ENCODE measurements at places on chromosomes 6 and 20. TPM values are rescaled to one million over a fixed set of nuclear protein-coding genes. Genes with fewer than 3 reads are reported as not detected.

DNA sequence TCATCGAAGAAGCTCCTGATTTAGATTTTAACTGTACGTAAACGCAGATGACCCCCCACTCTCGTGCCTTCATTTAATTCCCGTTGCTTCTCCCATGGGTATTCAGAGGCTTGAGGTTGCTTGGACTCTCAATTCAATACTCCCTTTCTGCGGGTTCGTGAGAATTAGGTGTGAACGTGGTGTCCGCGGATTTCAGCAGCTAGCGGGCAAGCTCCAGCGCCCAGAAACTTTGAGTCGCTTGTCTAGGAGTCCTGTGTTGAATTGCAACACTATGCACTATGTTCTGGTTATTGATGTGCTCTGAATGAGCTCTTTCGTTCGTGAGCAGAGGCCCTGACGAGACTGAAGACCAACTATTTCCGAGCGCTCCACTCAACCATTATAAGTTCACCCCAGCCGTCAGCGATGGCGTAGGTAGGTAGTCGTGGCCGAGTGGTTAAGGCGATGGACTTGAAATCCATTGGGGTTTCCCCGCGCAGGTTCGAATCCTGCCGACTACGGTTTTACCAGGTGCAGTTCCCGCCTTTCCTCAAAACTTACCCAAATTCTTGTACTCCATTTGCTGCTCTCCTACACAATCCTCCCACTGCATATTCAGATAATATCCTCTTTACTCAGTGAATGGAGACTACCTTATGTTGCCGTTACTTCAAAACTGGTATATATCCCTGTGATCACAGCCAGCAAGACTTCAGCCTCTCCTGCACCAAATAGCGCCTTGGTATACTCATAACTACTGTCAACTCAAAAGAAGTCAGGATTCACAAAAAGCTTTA lies 72.6 kb upstream of the ZNF184 start:
- H3K4me3 ChIP-seq: peak overlapping the region; percentile 86
- no peak for DNase-seq
- peak overlapping the region; percentile 59 for H3K27ac ChIP-seq
- H3K4me1 ChIP-seq: peaks cover 6% of the 10 kb centered on the region
- no peaks in the 10 kb centered on the region for H3K36me3 ChIP-seq

DNA sequence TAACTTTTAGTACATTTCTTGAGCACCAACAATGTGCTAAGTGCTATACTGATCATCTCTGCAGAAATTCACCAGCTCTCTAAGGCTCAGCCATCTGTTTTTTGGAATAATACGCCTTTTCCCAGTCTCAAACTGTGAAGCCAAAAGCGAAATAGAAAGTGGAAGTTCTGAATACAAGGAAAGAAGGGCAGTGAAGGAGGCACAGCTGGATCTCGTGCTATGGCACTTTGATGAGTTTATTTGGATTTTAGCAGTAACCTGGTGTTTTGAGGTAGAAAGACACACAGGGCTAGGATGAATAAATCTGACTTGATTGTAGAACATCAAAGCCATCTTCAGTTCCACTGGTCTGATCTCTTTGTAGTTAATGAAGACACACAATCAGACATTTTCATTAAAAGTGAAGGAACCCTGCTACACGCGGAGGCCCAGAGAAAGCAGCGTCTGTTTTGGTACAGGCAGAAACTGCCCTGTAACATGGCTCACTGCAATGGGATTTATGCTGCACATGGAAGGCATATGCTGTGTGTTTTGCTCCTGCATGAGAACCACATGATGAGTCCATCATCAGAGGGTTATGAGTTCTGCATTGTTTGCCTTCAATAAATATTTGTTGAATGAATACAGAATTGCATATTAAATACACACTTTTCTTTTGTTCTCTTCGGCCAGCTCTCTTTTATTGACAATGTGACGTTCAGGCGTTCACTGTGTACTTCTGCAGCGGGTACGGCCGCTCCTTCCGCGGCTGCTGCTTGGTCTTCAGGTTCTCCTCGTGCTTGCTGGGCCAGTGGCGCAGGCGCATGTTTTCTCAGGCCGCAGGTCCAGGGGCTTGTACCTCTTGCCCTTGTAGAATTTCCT lies 100.9 kb downstream of the PREP start:
- H3K36me3 ChIP-seq: peaks cover 25% of the 10 kb centered on the region
- peaks cover 4% of the 10 kb centered on the region for H3K27me3 ChIP-seq
- no peak overlapping the region for H3K4me3 ChIP-seq
- H3K27ac ChIP-seq: peak overlapping the region; percentile 76
- H3K4me1 ChIP-seq: peaks cover 17% of the 10 kb centered on the region
- DNase-seq: no peak

GRCh38 chr6:113994934-113995342 lies 24.0 kb upstream of the HDAC2 start:
- peak overlapping the region; percentile 63 for H3K4me3 ChIP-seq
- peaks cover 7% of the 10 kb centered on the region for H3K27me3 ChIP-seq
- H3K4me1 ChIP-seq: peaks cover 29% of the 10 kb centered on the region
- peak; percentile 52 for DNase-seq
- peak overlapping the region; percentile 99 for H3K27ac ChIP-seq
- peaks cover 10% of the 10 kb centered on the region for H3K36me3 ChIP-seq

GRCh38 chr6:109660526-109661320 lies 30.3 kb downstream of the AK9 start:
- no peak for DNase-seq
- no peaks in the 10 kb centered on the region for H3K27me3 ChIP-seq
- H3K4me3 ChIP-seq: no peak overlapping the region
- H3K27ac ChIP-seq: no peak overlapping the region
- H3K4me1 ChIP-seq: no peaks in the 10 kb centered on the region

- no peaks in the 10 kb centered on the region for H3K36me3 ChIP-seq
- no peaks in the 10 kb centered on the region for H3K27me3 ChIP-seq
- DNase-seq: no peak
- H3K4me3 ChIP-seq: no peak overlapping the region
Observed at GRCh38 chr6:131875647-131876046, 67.8 kb downstream of the ENPP1 start.

- H3K4me1 ChIP-seq: peaks cover 6% of the 10 kb centered on the region
- H3K27me3 ChIP-seq: peaks cover 2% of the 10 kb centered on the region
- H3K4me3 ChIP-seq: no peak overlapping the region
- DNase-seq: no peak
- no peaks in the 10 kb centered on the region for H3K36me3 ChIP-seq
Observed at GRCh38 chr6:53805725-53806124, 10.9 kb downstream of the LRRC1 start.

DNA sequence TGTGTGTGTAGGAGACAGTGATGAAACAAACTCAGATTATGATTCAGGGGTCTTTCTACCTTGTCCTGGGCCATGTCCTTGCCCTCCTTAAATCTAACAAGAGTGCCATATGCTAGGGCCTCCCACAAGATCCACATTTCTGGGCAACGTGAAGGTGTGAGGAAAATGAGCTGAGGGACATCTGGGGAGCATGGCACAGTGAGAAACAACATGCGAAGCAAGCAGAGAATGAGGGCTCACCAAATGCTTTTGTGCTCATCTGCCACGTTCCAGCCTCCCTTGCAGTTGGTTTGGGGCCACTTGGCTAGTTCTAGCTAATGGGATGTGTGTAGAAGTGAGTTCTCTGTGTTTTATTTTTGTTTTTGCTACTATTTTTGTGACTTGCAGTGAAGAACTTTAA lies 21.4 kb upstream of the RNF182 start:
- peaks cover 3% of the 10 kb centered on the region for H3K27me3 ChIP-seq
- DNase-seq: no peak
- no peak overlapping the region for H3K4me3 ChIP-seq
- H3K36me3 ChIP-seq: no peaks in the 10 kb centered on the region

DNA sequence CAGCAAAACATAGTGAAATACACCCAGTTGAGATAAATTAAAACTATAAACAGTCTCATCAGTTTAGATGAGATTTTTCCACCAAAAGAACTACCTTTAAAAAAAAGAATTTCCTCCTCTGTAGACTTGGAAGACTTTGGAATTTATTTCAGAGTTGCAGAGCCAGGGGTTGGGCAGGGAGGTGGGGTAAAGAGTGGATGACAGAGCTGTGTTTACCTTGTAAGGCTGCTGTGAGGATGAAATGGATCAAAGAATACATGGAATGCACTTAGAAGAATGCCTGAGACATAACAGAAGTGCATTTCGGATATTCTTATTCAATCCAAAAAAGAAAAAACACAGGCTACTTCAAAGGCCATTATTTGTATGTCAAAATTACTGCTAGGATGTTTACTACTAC lies 6.4 kb upstream of the LY86 start:
- H3K27ac ChIP-seq: no peak overlapping the region
- DNase-seq: no peak
- peaks cover 3% of the 10 kb centered on the region for H3K27me3 ChIP-seq

The TRAPPC3L gene
- not detected for total RNA-seq

The FOXF2 gene
- 0.71 TPM for total RNA-seq

The BPIFA1 gene
- not detected for total RNA-seq
